ENCODE measurements at places on chromosomes 2 and 18. TPM values are rescaled to one million over a fixed set of nuclear protein-coding genes. Genes with fewer than 3 reads are reported as not detected.
A peak's percentile ranks its signal among the peaks of the same experiment; 100 is the strongest.

Gene RIT2
- total RNA-seq = not detected

Gene G6PC2
- not detected for total RNA-seq

Gene NEU2
- not detected for total RNA-seq

Gene PRKCE
- 17.7 TPM for total RNA-seq

Gene GAL3ST2
- total RNA-seq = not detected

Gene MROH2A
- 0.48 TPM for total RNA-seq

Gene HK2
- total RNA-seq = 0.09 TPM

Gene PLGLB2
- 0.50 TPM for total RNA-seq

Gene FRZB
- 0.31 TPM for total RNA-seq

DNA sequence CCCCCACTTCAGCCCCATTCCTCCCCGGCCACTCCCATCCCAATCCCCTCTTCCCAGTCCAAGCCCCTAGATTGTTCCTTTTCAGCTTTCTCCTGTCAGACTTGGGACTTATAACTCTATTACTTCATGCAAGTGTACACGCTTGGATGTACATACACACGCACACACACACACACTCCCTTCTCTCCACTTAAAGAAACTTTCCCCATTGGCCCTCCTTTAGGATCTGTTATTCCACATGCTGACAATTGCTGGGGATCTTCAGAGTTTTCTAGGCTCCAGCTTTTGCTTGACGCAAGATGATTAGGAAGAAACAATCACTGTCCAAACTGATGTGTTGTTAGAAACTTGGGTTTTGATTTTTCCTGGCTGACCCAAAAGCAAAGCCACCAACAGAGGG lies 75.4 kb downstream of the CDK15 start:
- no peak for DNase-seq

DNA sequence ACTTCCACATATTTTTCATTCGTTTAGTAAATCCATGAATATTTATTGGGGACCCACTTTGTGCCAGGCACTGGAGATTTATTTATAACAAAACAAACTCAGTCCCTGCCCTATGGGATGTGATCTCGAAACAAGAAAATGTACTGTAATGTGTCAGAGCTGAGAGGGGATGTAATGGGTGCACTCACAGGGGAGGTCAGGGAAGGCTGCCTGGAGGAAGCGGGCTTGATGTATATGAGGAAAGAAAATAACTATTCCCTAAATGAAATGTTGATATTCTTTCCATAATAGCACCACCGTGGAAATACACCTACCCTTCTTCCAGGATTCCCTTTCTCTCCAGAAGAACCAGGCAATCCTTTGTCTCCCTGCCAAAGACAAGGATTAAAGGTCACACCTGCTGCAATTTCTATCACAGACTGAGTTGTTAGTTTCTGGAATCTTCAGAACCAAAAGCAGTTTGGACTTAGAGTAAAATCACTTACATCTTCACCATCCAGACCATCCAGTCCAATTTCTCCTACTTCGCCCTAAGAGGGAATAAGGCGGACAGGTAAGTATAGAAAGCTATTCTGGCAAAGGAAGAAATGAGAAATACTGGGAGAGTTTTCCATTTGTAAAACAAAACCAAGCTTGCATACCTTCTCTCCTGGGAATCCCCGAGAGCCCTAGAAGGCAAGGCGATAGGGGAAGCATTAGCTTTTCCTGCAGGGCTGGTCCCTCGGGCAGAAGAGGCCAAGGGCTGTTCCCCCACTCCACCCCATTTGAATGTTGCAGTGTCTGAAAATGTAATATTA lies 55.0 kb downstream of the COL6A3 start:
- no peak for DNase-seq

- no peak for DNase-seq
These were observed 1118.7 kb downstream of the SUCLG1 start for GRCh38 chr2:83340424-83340823.

DNA sequence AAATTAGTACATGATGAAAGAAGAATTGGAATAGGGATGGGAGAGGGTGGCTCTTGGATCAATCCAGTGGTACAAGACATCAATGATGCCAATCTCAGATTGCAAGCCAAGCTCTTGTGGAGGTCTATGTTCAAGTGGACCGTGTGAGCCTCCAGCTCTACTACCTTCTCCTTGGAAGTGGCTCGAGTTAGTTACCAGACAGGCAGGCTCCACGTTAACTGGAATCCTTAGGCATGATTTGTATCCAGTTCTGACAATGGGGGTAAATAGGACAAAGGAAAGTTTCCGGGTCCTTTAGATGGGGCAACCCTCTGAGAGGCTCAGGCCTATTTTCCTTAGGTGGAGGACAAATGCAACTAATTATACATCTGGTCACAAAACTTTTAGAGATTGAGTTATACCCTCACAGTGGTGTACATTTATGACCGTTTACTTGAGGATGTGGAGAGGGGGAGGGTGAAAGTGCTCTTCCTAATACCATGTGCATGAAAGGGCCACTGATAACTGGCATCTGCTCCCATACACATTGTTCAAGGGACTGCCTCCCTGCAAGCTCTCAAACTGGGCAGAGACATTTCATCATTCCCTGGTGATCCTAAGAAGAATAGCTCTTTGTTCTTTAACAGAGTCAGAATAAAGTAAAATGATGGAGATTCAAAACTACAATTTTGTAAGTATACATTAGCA lies 180.2 kb downstream of the SOCS6 start:
- DNase-seq = no peak

GRCh38 chr18:10153924-10154752 lies 240.3 kb downstream of the VAPA start:
- no peak for DNase-seq

GRCh38 chr18:36769172-36769571 lies 59.6 kb downstream of the TPGS2 start:
- DNase-seq = peak; percentile 85

GRCh38 chr2:221704442-221704841 lies 132.3 kb upstream of the EPHA4 start:
- no peak for DNase-seq

GRCh38 chr2:227228061-227228667 lies 63.7 kb downstream of the COL4A3 start:
- peak; percentile 25 for DNase-seq

DNA sequence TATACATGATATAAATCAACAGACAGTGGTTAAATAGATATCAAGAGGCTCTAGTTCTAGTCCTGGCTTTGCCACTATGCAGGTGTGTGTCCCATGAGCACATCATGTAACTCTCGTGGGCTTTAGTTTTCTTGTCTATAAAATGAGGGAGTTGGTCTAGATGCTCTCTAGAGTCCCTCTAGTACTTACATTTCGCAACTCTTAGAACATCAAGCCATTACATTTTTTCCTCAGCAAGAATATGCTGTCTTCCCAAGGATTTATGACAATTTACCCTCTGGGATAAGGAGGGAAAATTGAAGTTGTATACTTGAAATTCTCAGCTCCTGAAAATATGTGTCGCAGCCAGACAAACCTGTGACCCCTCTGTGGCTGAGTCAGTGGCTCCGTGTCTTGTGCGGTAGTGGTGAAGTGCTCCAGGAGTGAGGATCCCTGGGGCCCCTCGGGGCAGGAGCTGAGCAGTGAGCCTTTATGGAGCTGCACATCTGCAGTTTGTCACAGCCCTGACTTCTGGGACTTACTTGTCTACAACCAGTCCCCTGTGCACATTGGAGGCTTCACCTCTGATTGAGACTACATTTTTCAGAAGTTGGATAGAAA lies 6.8 kb downstream of the PKP4 start:
- DNase-seq = no peak

GRCh38 chr2:232658217-232658785 lies 24.9 kb downstream of the EFHD1 start:
- no peak for DNase-seq

DNA sequence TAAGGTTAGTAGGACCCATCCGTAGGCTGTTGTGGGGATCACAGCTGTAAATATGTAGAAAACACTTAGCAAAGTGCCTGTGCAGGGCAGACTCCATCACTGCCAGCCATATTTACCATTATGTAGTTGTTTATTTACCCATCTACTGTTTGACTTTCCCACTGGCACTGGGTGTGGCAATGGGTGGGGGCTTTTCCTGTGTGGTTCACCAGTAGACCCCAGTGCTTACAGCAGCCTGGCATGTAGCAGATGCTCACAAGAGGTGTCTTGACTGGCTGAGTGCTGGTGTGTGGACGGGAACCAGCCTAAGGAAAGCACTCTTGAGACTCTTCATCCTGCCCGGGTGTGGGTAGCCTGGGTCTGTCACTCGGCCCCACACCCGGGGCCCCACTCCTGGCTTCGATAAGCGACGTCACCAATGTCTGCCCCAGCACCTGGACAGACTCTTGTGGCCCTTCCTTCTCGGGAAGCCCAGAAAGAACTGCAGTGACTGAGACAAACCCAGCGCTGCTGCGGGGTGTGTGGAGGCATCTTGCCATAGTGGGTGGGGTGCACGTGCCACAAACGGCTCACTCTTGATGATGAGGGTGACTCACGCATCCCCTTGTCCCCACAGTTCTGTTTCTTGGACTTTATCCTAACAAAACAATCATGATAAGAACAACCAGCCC lies 78.3 kb downstream of the HDAC4 start:
- DNase-seq = peak; percentile 85

DNA sequence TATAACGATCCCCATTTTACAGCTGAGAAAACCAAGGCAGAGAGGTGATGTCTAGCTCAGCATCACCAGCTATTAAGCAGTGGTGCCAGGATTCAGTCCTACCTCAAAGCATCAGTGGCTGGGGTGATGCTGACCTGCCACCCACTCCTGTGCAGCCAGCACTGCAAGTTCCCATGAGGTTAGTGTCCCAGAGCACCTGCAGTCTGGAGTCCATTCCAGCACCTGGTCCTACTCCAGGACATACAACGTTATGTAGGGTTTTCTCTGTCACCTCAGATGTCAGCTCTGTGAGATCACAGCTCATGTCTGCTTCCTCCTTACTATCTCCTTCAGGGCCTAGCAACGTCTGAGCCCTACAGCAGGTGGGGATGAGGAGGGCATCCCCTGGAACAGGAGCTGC lies 328.0 kb upstream of the HS6ST1 start:
- no peak for DNase-seq

DNA sequence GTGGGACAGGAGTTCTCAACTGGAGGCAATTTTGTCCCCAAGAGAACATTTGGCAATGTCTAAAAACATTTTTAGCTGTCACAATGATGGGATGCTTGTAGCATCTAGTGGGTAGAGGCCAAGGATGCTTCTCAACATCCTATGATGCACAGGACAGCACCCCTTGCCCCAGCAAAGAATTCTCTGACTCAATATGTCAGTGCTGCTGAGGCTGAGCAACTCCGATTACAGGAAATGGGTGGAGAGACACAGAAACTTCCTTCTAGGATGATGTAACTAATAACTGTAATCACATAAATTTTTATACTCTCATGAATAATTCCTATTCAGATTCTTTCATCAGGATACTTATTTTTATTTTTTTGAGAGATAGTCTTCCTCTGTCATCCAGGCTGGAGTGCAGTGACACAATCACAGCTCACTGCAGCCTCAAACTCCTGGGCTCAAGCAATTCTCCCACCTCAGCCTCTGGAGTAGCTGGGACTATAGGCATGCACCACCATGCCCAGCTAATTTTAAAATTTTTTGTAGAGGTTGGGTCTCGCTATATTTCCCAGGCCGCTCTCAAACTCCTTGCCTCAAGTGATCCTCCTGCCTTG lies 120.3 kb upstream of the ACAA2 start:
- no peak for DNase-seq

DNA sequence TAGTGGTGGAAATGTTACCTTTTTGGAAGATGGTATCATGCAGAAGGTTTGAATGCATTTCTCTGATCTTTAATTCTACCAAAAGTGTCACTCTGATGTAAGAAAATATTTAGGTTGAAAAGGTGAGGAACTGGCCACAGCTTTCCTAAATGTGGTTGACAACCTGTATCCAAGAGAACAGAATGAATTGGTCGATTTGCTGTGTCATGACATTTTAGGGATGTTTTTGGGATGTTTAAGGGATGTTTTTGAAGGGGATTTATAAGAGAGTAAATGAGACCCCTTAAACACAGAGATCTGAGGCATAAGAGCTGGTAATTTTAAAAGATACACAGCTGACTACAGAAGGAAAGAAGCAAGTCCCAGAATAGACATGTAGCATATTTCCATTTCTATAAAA lies 270.8 kb upstream of the EPAS1 start:
- no peak for DNase-seq
